ENCODE measurements at places on chromosomes 2 and 18.

DNA sequence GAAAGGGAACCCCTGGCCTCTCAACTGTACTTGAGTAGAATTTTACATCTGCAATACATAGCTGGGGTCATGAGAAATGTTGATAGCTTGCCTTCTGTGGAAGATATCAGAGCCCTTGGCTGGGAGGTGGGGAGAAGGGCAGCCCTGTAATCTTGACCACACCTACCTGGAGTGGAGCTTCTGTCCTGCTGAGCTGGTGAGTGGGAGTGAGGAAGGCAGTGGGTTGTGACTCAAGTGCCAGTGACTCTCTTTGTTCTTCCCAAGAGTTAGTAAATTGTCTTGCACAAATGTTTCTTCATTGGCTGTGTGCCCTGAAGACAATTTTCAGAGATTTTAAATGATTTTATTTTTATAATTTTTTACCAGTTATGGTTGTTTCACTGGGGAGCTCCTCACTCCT, 277.3 kb downstream of the MBD5 start:
- DNase-seq = no peak

- no peak for DNase-seq
Observed at GRCh38 chr2:80288576-80288975, 16.0 kb downstream of the LRRTM1 start.

DNA sequence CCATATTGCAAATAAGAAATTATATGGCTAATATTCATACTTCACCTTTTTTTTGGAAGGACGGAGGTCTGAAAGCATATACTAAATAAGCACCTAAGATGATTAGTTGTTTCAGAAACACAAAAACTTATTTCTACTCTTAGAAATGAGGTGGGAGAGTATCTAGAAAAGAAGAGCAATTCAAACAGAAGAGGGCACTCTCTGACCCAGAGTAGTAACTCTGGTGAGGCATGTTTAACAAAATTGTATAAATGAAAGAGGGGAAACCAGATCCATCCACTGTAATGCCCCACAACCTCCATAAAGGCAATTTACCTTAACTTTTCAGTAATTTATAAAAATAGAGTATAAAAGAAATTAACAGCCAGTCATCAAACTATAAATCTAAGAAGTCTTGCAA, 669.6 kb upstream of the VRK2 start:
- no peak for DNase-seq

- no peak for DNase-seq
Observed at GRCh38 chr18:70154591-70155194, 50.8 kb downstream of the RTTN start.

DNA sequence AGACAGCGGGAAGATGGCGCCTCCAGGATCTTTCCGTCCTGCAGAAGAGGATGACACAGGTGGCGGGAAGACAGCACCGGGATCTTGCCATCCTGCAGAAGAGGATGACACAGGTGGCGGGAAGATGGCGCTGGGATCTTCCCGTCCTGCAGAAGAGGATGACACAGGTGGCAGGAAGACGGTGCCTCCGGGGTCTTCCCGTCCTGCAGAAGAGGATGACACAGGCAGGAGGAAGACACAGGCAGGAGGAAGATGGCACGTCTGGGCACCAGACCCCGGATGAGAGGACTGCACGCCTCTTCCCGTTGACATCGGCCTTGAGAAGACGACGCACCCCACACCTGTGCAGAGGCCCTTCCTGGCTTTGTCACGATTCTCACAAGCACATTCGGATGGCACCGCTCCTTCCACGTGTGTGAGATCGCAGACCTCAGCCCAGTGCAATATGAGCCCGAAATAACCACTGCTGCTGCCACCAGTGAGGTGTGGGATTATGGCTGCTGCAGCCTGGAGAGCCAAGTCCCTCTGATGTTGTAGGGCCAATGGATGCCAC, 79.4 kb upstream of the SNTG2 start:
- DNase-seq = no peak

DNA sequence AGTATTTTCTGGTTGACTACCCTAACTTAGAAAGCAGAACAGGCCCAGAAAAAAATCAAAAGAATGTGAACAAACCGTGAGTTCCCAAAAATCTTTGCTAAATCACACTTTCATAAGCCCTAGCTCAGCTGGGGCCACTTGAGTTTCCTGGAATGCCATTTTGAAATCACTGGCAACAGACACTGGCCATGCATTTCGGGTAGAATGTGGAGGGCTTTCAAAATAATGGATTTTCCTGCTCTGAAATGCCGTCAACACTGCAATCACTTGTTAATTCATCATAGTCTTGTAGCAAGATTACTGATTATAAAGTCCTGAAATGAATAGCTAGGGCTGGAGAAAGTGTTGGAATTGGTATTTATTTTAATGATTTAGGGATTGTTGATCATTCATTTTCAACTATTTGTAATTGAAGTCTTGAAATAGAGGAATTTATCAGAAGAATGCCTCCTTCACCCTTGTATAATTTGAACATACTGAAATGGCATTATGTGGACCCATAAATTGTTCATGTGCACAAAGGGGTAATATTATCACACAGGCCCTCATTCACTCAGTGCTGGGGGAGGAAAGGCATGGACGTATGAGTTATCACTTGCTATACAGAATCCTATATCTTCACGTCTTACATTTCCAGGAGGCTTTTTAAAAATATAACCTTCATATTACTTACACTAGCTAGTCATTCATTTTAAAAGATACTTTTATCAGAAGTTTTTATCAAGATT, 134.8 kb downstream of the DTNA start:
- no peak for DNase-seq

GRCh38 chr2:229519655-229520430, 194.5 kb downstream of the DNER start:
- no peak for DNase-seq

DNA sequence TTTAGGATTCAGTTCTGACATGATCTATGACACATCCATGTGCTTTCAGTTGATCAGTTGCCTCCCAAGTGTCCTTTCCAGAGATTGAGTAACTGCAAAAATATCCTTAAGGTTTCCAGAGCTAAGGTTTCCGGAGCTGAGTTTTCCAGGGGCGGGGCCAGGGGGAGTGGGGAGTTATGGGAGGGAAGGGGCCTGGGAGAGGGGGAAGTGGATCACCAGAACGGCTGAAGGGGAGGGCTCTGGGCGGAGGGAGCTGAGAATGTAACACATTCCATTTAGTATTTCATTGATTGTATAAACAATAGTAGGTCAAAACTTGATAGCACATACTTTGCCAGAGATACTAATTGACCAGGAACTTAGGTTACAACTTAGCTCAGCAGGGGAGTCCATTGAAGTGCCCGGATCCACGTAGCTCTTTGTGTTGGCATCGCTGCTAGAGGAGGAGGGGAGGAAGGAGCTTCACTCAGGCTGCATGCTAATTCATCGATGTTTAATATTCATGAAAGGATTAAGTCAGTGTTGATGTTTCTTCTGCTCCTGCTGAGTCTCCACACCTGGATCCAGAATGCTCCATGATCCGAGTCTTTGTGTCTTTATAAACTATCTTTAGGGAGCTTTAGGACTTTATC, 289.8 kb downstream of the ALPK2 start:
- DNase-seq = no peak

DNA sequence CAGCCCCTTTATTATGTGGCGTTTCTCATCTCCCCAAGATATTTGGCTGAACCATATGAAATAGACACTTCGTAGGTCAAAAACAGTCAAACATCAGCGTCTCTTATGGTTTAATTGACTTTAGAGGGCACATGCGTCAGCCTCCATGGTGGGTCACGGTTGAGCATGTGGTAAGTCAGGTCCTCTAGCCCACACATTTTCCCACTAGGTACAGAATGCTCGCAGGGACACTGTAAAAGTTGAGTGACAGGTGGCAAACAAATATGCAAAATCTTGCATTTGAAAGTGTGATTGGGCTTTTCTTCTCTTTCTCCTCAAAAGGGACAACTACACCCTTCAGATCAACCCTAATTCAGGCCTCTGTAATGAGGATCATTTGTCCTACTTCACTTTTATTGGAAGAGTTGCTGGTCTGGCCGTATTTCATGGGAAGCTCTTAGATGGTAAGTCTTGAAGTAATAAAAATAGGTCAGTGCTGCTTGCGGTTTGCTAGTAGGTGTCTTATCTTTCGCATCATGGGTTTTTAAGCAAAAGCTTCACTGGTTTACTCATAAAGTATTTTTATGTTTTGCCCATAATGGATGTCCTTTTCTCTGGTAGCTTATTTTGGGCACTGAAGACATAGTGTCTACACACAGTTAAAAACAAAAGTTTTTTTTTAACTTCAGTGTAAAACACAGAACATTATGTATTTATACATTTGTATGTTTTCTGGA, 261.3 kb downstream of the ALPK2 start:
- DNase-seq = no peak

GRCh38 chr2:27497288-27497627, 619 bp downstream of the GCKR start:
- no peak for DNase-seq

- DNase-seq = no peak
Observed at GRCh38 chr2:218999881-219000568, 6.8 kb upstream of the CRYBA2 start.

DNA sequence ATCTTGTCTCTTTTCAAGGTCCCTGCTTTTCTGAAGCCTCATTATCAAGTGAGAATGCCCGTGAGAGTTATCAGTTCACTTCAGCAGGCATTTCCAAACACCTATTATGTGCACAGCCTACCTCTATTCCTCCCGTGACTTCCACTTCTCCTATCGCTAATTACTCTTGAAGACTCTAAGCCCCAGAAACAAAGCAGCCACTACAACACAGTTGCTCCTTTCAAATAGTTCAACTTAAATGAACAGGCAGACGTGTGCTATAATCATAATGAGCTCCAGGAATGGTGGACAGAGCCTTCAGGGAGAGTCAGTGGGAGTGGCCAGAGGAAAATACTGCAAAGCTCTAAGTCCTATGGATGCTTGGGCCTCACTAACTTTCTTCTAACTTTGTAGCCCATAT, 159.0 kb downstream of the RDH14 start:
- DNase-seq = no peak

- DNase-seq = no peak
Observed at GRCh38 chr2:60867848-60868247, 13.5 kb upstream of the REL start.

DNA sequence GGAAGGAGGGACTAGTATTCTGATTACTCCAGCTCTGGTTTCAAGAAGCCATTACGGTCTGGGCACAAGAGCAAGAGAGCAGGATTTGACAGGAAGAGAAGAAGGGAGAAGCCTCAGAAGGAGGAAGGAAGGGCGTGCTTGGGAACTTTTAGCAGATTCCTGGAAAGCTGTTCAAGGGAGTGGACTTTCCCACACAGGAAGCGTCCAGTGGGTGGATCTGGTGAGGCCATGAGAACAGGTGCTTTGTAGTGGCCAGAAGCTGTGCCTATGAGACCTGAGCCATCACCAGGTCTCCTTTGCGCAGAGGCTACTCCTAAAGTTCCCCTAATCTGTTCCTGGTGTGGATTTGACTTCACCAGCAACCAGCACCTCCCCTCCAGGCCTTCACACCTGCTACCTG, 62.3 kb downstream of the CD226 start:
- DNase-seq = no peak

- DNase-seq = no peak
Observed at GRCh38 chr2:225073198-225073597, 30.9 kb upstream of the DOCK10 start.

DNA sequence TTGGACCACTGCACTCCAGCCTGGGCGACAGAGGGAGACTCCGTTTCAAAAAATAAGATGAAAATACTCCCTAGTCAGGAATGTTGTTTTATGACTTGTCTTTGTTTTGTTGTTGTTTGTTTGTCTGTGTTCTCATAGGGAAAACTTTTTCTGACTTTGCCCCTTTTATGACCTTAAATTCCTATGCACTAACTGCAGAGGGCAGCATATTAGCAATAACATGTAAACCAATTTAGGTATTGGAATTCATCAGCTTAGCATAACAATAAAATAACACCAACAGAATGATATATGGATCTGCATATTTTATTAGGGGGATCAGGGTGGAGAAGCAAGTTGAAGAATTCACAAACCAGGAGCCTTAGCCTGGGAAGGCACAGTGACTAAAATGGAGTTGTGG, 631.5 kb downstream of the SUCLG1 start:
- DNase-seq = no peak
